ENCODE measurements at places on chromosomes 16 and 17.

DNA sequence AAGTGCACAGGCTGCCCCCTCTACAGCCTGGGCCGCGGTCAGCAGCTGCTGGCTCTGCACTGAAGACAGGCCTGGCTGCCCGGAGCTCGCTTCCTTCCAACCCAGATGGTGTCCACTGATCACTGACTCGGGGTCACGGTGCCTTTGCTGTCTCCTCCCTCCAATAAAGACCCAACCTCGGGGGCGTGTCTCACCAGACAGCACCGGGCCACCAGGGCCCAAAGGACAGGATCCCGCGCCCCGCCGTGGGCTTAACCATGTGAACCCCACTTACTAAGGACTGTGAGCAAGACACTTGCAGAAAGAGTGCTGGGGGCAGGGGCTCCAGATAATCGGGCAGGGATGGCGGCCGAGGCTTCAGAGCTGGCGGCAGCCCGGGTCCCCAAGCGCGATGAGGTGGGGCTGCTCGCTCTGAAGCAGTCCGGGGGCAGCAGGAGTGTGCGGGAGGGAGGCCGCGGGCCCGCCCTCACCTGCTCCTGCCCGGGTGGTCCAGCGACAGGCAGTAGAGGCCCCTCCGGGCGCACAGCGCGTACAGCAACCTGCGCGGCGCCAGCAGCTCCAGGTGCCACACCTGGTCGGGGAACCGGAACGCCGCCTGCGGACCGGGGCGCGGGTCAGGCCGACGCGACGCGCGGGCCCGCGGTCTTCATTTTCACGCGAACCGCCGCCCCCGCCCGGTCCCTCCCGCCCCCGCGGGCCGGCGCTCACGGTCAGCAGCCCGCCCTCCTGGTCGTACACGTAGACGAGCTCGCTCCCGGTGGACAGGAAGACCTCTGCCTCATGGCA, 502 bp downstream of the FAAP100 start:
- no peak for DNase-seq

GRCh38 chr16:49456763-49457162, 83.2 kb downstream of the C16orf78 start:
- DNase-seq = no peak

- no peak for DNase-seq
Observed at GRCh38 chr17:348012-348411, 4.6 kb downstream of the RPH3AL start.

DNA sequence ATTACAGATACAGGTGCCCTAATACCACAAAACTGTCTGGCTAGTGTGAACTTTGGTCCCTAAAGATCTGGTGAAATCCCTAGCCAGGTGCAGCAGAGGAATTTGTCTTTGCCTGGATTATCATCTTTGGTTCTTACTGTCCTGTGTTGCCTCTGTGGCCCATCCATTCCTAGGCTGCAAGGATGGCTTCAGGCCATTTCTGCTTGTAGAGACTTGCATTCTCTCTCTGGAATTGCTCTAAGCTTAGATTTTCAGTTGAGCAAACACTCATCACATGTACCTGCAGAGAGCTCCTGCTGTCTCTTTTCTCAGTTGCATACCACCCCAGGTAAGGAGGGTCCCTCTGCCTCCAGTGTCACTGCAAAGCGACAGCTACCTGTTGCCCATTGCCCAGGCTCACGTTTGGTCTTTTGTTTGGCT, 114.9 kb downstream of the PRKCA start:
- DNase-seq = no peak

- DNase-seq = no peak
Observed at GRCh38 chr17:21034340-21035235, 8.2 kb downstream of the USP22 start.

DNA sequence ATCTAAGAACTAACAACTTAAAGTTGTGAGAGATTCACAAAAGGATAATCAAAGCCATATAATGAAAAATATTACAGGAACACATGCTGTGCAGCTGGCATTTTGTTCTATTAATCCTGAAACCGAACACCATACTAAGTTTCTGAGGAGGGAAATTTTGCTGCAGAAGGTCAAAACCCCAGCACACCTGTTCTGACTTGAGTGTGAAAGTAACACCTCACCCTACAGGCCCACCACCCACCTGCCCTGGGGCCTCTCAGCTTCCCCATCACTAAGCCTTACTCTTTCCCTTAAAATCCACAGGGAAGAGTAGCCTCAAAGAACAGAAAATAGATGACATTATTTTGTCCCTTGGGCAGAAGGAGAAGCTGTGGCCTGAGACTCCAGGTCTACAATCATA, 44.8 kb downstream of the STAT5A start:
- DNase-seq = no peak

- no peak for DNase-seq
Observed at GRCh38 chr16:71428883-71429282, 13.0 kb downstream of the TLE7 start.

DNA sequence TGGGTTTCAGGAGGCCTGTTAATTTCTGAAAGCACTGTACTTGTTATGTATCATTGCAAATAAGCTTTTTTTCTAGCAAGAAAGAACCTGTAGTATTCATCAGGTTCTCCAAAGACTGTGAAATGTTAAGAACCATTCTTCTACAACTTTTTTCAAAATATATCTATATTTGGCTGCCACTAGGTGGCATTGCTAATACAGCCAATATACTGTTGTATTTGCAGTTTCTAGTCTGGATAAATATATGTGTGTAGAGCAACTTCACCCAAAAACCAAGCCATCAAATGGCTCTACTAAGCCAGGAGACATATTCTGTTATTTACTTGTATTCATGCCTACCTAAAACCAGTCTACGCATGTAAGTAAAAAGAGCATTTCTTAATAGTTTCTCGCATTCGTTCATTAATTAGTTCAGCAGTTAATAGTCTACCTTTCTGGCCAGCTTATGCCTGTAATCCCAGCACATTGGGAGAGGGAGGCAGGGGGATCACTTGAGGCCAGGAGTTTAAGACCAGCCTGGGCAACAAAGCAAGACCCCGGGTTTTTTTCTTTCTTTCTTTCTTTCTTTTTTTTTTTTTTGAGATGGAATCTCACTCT, 39.5 kb downstream of the VMP1 start:
- no peak for DNase-seq

DNA sequence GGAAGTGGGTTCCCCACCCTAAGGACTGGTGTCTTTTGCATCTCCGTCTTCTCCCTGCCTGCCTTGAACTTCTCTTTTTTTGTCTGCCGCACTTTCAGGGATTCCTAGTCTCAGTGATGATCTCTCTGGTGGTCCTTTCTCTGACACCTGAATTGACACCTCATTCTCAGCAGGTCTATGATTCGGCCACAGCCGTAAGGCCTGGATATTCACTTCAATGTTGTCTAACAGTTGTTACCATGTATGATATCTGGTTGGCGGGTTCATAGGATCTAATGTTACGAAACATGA, 25.1 kb upstream of the SLC47A1 start:
- DNase-seq = no peak

Data from stimulated activated CD8-positive, alpha-beta memory T cell treated with anti-CD3 and anti-CD28 coated beads, Interleukin-7, amount 100 ng/mL, for 48 hours (primary cell).